ENCODE measurements at places on chromosomes 7 and 10.

DNA sequence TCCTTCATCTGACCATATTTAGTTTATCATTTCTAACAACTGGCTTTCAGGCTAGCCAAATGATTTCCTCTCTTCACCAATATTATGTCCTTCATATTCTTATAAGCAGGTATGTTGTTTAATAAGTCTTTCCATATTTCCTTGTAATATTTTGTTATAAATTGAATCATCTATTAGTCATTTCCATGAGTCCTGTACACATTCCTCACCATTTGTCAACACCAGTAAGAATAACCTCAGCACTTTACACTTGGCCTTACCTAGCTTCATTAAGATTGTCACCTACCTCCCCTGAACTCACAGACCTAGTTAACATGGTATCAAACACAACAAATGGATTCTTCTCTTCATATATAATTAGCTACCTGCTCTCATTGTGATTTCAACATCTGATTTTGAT lies 282.3 kb downstream of the SEMA3D start:
- no peak for DNase-seq

DNA sequence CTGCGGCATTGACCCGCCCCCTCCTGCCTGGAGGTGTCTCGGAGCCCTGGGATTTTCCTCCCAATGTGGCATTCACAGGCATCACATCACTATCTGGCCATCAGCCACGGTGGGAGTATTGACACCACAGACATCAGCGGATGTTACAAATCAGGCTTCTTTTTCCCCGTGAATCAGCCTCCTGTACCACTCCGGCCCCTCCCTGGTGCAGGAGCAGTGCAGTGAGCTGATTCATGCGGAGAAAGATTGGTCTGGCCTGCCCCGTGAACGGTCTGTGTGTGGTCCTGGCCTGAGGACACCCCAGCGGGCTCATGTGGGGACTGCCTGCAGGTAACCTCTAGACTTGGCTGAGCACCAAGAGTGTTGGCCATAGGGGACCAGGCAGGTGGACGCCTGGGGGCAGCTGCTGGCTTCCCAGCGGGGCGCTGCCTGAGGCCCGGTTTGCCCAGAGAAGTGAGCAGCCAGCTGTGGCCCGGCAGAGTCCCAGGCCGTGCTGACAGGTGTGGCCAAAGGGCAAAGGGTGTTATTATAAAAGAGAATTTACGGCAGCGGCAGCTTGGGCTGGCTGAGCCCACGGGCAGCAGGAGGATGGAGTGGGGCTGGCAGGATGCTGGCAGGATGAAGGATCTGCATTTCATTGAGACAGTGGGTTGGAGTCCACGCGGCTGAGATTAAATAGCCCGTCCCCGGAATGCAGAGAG lies 32.1 kb upstream of the GNA12 start:
- no peak for DNase-seq

GRCh38 chr10:201328-201771 lies 66.1 kb downstream of the ZMYND11 start:
- DNase-seq: no peak

DNA sequence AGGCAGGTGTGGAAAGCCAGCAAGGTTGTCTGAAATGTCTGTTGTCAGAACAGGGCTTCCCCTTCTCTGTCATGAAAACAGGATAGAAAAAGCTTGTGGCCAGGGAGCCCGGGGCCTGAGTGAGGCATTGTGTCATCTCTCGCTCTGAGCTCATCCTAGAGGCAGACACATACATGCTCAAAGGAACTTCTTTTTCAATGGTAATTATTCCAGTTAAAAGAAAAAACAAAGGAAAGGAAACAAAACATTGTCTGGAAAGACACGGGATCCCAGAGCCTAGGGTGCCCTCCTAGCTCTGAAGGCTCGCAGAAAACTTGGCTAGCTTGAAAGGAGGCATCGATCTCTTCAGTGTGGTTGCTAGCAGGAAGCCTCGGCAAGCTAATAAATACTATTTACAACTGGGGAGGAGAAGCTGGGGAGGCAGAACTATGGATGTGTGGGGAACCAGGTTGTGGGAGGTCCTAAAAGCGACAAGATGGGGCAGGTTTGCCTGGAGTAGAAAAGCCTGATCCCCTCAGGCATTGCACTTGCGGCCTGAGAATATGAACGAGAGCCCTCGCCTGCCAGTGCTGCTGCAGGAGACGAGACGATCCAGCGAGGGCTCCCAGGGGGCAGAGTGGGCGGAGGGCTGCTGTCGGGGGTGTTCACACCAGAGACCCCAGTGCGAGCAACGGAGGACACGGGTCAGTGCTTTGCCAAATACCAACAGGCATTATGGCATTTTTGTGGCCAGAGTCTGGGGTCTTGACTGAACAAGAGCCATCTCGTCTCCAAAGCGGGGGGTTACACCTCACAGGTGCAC lies 32.8 kb upstream of the DGKI start:
- no peak for DNase-seq

GRCh38 chr7:130993671-130994365 lies 259.8 kb upstream of the KLF14 start:
- DNase-seq: no peak

DNA sequence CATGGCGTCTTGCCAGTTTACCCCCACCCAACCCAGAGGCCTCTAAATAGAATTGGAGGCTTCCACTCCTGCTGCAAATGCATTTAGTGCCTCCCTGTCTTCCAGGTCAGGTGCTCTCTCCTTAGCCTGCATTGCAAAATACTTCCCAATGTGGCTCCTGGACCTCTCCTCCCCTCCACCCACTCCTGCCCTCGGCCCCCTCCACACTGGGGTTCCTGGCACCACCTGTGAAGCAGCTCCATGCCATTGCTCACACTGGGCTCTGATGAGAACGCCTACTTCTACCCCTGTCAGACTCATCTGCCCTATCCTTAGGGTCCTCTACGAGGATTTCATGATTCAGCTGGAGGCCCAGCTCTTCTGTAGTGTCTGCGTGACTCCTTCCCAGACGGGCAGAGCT lies 37.4 kb downstream of the C10orf120 start:
- DNase-seq: no peak

- no peak for DNase-seq
Observed at GRCh38 chr10:69428165-69428564, 11.4 kb upstream of the TACR2 start.

GRCh38 chr7:127918130-127918529 lies 113.1 kb downstream of the LRRC4 start:
- DNase-seq: no peak

GRCh38 chr7:141210862-141211261 lies 137.0 kb downstream of the TMEM178B start:
- no peak for DNase-seq

- no peak for DNase-seq
Observed at GRCh38 chr7:127387974-127388373, 4.5 kb downstream of the ZNF800 start.

GRCh38 chr7:92461027-92462003 lies 14.0 kb downstream of the GATAD1 start:
- DNase-seq: no peak

All from stimulated activated CD4-positive, alpha-beta T cell treated with anti-CD3 and anti-CD28 coated beads, TNF-alpha, amount 100 ng/mL, for 24 hours (primary cell).